ENCODE measurements at places on chromosomes 16 and 17. TPM values are rescaled to one million over a fixed set of nuclear protein-coding genes. Genes with fewer than 3 reads are reported as not detected.

- no peak for DNase-seq
These were observed 292 bp downstream of the WSCD1 start for GRCh38 chr17:6070430-6070912.

- DNase-seq, result peak; percentile 1
These were observed 279.5 kb upstream of the ASIC2 start for GRCh38 chr17:33572615-33573014.

GRCh38 chr17:81192386-81193050 is 26.5 kb upstream of the AATK start:
- no peak for DNase-seq

DNA sequence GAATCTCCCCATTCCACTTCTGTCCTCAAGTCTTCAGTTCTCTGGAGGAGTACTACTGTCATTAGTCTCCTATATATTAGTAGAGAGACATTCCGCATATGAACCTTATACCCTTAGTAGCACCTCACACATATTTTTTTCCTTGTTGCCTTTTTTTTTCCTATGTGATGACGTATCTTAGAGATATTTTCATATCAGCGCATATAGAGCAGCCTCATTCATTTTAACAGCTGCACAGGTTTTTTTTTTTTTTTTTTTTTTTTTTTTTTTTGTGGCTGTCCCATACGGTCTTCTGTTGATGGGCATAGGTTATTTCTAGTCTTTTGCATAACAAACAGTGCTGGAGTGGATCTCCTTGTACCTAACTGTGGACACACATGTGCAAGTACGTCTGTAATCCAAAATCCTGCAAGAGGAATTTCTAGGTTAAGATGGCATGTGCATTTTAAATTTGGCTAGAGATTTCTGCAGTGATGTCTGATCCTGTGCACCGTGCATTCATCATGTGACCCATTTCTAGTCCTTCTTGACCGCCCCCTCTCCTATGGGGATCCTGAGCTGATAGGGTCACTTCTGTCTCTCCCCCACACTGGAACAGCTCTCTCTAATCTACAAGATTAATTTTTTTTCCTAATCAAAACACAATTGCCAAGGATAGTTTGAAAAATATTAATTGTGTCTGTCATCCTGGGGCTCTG is 64.8 kb downstream of the PRKCB start:
- no peak for DNase-seq

- peak; percentile 27 for DNase-seq
These were observed 761 bp downstream of the PDF start for GRCh38 chr16:69329369-69330285.

DNA sequence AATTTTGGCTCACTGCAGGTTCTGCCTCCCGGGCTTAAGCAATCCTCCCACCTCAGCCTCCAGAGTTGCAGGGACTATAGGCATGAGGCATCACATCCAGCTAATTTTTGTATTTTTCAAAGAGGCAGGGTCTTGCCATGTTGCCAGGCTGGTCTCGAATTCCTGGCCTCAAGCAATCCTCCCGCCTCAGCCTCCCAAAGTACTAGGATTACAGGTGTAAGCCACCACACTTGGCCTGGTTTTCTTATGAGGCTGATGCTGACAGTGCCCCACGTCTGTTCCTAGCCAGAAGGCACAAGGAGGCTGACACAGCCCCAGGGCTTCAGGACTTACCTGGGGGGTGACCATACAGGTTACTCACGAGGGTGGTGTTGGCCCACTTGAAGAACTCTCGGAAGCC is 33.9 kb upstream of the GCSH start:
- DNase-seq, result no peak

DNA sequence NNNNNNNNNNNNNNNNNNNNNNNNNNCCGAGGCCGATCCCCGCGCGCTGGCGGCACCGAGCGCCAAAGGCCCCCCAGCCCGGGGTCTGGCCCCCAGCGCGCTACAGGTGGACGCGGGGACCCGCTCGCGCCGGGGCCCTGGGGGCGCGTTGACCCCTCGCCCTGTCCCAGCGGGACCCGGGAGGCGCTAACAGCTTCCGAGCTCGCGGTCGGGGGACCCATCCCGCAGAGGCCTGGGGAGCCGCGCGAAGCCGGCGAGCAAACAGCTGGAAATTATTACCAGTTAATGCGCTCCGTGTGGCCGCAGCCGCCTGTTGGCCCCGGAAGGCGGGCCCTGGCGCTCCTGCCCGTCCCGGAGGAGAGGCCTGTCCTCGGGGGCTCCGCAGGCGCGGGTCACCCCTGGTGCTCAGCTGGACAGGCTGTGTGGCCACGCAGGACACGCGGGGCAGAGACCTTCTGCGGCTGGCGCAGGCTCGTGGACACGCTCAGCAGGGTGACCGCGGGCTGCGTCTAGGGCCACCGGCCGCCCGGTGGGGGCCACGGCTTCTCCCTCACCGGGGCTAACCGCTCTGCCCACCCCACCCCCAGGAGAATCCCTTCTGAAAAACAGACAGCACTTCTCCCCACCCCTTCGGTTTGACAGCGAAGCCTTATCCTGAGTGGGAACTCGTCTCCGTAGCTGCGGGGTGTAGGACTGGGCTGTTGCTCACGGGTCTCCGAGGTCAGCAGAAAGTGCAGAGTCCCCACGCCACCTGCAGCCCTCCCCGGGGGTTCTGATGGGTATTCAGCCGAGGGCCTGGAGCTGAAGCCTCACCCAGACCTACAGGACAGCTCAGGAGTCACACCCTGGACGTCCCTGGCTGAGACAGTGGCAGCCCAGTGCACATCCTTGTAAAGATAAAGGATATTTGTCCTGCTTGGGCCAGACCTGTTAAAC is 138.7 kb upstream of the RPH3AL start:
- DNase-seq, result peak; percentile 30

GRCh38 chr17:62757500-62757951 is 50.6 kb downstream of the MARCHF10 start:
- no peak for DNase-seq

- DNase-seq, result no peak
These were observed 1541.7 kb upstream of the CDH8 start for GRCh38 chr16:63577891-63578290.

- DNase-seq, result no peak
These were observed 16.5 kb downstream of the ZP2 start for GRCh38 chr16:21194771-21195301.

DNA sequence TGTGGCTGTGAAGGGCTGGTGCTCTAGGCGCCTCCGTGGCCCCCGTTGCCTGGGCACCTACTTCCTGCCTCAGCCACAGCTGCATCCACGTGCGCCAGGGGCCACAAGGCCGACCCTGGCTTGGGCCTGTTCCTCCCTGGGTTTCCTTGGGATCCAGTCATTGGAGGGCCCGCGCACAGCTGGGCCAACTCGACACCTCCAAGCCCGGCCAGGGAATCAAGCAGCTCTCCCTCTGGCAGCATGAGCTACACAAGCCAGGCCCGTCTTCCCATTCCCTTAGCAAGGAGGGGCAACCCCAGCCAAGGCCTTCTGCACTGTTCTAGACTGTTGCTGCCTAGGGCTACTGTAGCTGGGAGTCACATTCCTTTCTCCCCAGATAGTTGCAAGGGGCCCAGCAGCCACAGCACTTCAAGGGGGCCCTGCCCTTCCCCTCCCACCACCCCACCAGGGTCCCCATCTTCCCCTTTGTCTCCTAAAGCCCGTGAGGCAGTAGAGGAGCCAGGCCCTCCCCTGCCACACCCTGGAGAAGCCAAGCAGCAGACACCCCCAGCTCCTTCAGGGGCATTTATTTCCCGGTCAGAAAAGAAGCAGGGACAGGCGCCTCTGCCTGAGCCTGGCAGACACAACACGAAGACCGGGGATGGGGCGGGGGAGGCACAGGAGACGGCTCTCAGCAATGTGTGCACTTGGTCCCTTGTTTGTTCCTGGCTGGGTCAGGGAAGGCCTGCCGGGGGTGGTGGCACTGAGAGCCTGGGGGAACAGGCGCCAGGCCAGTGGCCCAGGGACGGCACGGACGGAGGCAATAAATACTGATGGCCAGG is 3.8 kb downstream of the ARHGDIA start:
- peak; percentile 30 for DNase-seq

GRCh38 chr17:11094331-11094730 is 146.7 kb upstream of the SHISA6 start:
- no peak for DNase-seq

DNA sequence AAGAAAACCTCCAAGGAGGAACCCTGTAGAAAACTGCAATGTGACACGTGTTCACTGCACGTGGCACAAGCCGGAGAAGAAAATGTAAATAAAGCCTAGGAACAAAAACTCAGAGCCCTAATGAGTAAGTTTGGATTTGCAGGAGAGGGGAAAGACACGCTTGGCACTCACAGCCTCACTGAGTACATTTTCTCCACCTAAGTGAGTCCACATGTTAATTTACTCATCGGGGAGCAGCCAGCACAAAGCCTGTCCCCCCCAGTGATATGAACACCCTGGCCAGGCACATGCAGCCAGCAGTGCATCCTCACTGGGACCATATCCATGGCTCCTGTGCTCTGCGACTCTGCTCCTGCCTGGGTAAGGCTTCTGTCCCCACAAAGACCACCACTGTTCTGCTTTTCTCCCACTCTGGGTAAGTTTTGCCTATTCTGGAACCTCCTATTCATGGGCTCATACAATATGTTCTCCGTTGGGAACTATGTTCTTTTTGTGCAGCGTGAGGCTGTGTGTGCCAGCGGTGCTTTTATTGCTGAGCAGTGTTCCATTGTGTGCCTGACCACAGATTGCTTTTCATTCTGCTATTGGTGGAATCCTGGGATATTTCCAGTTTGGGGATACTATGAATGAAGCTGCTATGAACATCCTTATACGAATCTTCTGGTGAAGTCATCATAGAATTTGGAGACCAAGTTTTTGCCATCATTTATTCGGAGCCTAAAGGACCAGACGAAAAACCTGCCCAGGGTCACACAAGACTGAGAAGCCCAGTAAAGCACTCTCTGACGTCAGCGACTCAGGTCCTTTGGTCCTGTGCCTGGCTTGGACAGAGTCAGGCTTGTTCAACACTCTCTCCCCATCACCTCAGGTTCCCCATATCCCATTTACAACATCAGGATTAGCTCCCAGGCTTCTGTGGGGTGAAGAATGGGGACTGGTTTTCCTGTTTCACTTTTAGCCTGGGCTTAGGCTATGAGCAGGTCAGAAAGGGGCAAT is 53.3 kb downstream of the RNF112 start:
- no peak for DNase-seq

- DNase-seq, result no peak
These were observed 25.6 kb upstream of the MAP2K6 start for GRCh38 chr17:69388822-69389442.

DNA sequence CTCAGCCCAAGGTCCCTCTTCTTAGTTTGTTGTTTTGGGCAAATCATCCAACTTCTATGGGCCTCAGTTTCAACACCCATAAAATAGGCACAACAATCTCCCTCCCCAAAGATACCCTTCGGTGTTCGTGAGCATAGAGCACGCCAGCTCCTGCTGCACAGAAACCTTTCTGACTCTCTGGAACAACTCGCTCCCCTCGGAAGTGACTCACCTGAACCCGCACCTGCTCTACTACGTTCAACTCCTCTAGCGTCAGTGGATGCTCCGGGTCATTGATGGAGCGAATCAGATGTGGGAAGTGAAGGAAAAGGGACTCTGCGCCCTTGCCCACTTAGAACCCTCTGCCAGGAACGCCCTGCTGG is 445 bp downstream of the CIAO2B start:
- no peak for DNase-seq

GRCh38 chr17:3894911-3895343 is 2.1 kb upstream of the CAMKK1 start:
- DNase-seq, result no peak

DNA sequence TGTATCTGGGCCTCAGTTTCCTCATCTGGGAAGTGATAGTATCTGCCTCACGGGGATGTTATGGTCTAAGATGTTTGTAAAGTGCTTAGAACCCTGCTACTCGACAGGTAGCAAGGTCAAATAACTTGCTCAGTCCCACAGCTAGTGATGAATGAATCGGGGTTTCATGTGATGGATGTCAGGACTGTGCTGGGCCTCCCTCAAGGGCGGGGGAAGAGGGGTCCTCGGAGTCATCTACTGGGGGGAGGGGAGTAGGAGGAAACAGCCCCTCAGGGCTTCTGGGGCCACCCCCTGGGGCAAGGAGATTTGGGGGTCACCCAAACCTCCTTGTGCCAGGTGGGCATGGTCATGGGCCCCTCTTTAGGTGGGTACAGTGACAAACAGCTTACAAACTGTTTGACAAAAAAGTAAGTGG is 732 bp downstream of the PNPO start:
- no peak for DNase-seq

GRCh38 chr17:74491626-74492025 is 25.2 kb downstream of the CD300A start:
- DNase-seq, result no peak

GRCh38 chr16:57677622-57678369 is 9.7 kb downstream of the ADGRG3 start:
- DNase-seq, result no peak

DNA sequence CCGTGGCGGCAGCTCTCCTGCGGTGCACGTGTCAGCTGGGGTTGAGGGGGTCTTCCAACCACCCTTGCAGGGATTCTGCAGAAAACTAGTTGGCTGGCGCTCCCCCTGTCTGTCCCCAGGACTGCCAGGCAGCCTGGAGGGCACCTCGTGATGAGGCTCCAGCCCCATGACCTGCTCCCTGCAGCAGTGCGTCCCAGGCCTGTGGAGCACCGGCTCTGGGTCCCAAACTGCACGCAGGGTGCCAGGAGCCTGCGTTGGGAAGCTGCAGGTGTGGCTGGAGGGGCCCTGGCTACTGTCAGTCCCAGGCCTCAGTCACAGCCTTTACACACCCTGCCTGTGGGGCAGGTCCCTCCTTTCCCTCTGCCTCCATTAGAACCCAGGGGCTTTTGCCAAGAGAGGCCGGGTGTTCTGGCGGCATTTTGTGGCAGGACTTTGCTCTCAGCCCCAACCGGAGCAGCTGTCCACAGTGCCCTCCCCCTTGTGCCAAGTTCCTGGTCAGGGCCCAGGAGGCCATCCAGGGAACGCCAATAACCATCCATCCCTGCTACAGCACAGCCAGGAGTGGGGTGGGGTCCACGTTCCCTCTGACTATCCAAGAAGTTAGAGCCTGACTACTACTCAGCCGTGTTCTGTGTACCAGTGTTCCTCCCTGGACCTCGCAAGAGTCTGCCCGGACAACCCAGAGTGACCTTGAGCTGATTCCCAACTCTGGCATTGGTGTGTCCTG is 9.2 kb downstream of the CHMP6 start:
- no peak for DNase-seq

- no peak for DNase-seq
These were observed 21.2 kb downstream of the MTHFSD start for GRCh38 chr16:86533767-86534351.

TBC1D26 gene
- not detected for total RNA-seq

CA7 gene
- not detected for total RNA-seq

CPHXL gene
- total RNA-seq, result not detected

ARL2BP gene
- 40.3 TPM for total RNA-seq

SNX20 gene
- 0.20 TPM for total RNA-seq

CIITA gene
- total RNA-seq, result not detected

STAC2 gene
- total RNA-seq, result not detected

KRTAP9-4 gene
- not detected for total RNA-seq

CD300H gene
- total RNA-seq, result not detected

HOXB4 gene
- 1.2 TPM for total RNA-seq

ABCC11 gene
- not detected for total RNA-seq

LDHD gene
- 0.60 TPM for total RNA-seq

ALOX12 gene
- total RNA-seq, result not detected

CLEC18B gene
- under 0.01 TPM for total RNA-seq

All from lung microvascular endothelial cell (primary cell).